ENCODE measurements at places on chromosomes 7 and 10.

DNA sequence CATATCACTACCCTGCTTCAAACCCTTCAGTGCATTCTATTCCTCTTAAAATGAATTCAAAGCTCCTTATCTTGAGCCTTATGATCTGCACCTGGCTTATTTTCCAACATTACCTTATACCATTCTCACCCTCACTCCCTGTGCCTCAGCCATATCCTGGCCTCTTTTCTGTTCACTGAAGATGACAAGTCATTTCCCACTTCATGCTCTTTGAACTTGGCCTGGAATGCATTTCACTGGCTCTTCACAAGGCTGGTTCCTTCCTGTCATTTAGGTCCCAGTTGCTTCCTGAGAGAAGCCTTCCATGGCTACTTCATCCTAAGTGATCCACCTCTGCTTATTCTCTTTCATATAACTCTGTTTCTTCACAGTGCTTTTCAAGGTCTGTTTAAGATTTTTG lies 3.2 kb upstream of the LIPF start:
- no peak for DNase-seq

DNA sequence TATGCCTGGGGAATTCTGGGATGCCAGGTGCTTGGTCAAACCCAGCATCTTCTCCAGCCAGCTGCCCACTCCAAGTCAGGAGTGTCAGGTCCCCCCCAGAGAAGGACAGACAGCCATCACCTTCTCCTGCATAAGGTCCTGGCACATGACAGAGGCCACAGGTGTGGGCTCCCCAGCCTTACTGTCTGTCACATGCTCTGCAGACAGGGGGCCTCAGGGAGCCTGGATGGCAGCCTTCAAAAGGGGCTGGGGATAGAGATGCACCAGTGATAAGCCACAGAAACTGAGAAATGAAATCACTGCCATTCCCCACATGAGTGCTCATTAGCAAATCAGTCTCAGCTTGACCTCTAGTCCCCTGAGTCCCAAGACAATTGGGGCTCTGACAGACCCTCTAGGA lies 72.9 kb downstream of the PLXNA4 start:
- DNase-seq, result no peak

GRCh38 chr7:2108501-2109250 lies 124.1 kb downstream of the MAD1L1 start:
- no peak for DNase-seq

- DNase-seq, result no peak
Measured at GRCh38 chr10:20616918-20617810, 279.9 kb downstream of the NEBL start.

DNA sequence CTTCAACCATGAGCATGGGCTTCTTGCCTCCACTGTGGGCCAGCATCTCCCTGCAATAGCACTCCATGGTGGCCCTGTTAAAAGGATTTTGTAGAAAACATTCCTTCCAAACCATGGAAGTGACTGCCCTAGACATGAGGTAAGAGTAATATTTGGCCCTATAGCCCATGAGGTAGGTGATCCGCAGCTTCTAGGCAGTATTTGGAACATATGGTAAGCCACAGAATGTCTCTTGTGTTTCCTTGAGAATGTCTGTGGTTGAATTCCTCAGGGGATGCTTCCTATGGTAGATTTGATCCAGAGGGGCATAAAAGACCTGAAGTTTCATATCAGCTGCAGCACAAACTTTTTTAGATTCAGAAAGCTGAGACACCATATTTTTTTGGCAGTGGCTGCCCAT lies 54.9 kb downstream of the TMEM168 start:
- DNase-seq, result no peak

GRCh38 chr7:145665499-145666258 lies 450.9 kb upstream of the CNTNAP2 start:
- DNase-seq, result no peak
